ENCODE measurements at places on chromosomes 7 and 10. TPM values are rescaled to one million over a fixed set of nuclear protein-coding genes. Genes with fewer than 3 reads are reported as not detected.
A peak's percentile ranks its signal among the peaks of the same experiment; 100 is the strongest.

GRCh38 chr10:7412237-7412927 is 1.5 kb upstream of the SFMBT2 start:
- H3K4me3 ChIP-seq, result peak overlapping the region; percentile 85
- no peak overlapping the region for H3K27ac ChIP-seq
- DNase-seq, result no peak
- H3K36me3 ChIP-seq, result no peaks in the 10 kb centered on the region

DNA sequence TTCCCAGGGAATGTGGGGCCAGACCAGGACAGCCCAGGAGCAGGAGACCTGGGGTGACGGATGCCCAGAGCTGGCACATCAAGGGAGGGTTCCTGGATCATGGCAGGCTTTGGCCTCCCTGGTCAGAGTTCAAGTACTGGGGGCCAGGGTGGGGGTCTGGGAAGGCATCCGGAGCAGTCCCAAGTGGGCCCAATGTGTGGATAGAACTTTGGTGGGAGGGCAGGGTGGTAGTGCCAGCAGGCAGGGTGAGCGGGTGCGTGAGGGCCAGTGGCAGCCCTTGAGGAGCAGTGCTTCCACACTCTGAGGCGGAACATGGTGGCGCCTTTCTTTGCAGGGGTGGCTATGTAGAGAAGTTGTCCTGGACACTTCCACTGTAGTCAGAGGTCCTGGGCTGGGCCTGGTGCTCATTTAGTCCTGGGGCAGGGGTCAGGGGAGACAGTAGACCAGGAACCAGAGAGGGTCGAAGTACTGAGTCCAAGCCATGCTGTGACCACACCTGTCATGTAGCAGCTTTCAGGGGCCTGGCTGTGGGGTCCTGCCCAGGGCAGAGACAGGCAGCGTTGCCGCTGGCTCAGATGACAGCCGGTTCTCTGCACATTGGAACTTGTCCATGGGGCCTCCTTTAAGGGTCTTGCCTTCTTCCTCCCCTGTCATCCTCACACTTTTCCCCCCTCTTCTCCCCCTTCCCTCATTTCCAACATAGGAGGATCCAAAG is 22.2 kb upstream of the CSGALNACT2 start:
- no peaks in the 10 kb centered on the region for H3K36me3 ChIP-seq
- H3K27ac ChIP-seq, result no peak overlapping the region
- no peaks in the 10 kb centered on the region for H3K4me1 ChIP-seq
- no peaks in the 10 kb centered on the region for H3K27me3 ChIP-seq
- H3K4me3 ChIP-seq, result no peak overlapping the region
- no peak for DNase-seq

- no peaks in the 10 kb centered on the region for H3K36me3 ChIP-seq
- no peak overlapping the region for H3K27ac ChIP-seq
- no peaks in the 10 kb centered on the region for H3K27me3 ChIP-seq
- no peak for DNase-seq
- H3K4me1 ChIP-seq, result no peaks in the 10 kb centered on the region
Observed at GRCh38 chr10:128286762-128287500, 160.7 kb upstream of the MKI67 start.

GRCh38 chr7:141715018-141715417 is 6.9 kb downstream of the WEE2 start:
- H3K36me3 ChIP-seq, result no peaks in the 10 kb centered on the region
- H3K27ac ChIP-seq, result no peak overlapping the region
- no peaks in the 10 kb centered on the region for H3K4me1 ChIP-seq
- no peaks in the 10 kb centered on the region for H3K27me3 ChIP-seq

Gene SERPINE1
- total RNA-seq, result 542 TPM

Gene ATOH7
- not detected for total RNA-seq

GRCh38 chr10:81309041-81309552 is 565.9 kb upstream of the NRG3 start:
- H3K27ac ChIP-seq, result no peak overlapping the region
- no peak overlapping the region for H3K4me3 ChIP-seq
- no peaks in the 10 kb centered on the region for H3K27me3 ChIP-seq
- no peaks in the 10 kb centered on the region for H3K36me3 ChIP-seq
- DNase-seq, result no peak

Gene OPALIN
- total RNA-seq, result not detected

DNA sequence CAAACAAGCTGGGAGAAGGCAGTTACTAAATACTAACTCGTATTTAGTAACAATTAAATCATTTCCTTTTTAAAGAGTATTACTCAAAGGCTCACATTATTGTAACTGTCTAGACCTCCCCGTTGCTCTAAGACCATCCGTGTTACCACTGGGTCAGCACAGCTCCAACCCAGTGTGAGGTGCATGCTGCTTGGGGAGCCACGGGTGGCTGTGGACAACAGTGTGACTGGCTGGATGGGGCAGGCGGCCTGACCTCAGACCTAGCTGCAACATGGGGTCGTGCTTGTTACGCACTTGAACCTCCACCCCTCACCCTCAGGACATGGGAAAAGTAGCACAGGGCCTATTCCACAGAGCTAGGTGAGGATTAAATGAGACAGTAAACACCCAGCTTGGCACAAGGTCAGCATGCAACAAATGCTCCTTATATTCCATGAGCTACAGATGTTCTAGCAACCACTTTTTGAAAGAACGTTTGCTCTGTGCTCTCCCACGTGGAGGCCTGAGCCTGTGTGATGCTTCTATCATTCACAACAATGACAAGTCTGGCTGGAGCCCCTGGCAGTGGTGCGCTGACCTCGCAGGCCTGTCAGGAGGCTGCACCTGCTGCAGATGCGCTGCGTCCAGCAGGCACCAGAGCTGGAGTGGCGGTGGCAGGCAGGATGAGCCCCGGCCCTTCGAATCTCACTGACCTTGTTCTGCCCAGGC is 135.7 kb downstream of the PKD1L1 start:
- peaks cover 9% of the 10 kb centered on the region for H3K4me1 ChIP-seq
- H3K27me3 ChIP-seq, result no peaks in the 10 kb centered on the region
- H3K4me3 ChIP-seq, result no peak overlapping the region
- no peaks in the 10 kb centered on the region for H3K36me3 ChIP-seq
- no peak for DNase-seq

GRCh38 chr7:70210936-70211310 is 612.6 kb downstream of the AUTS2 start:
- no peaks in the 10 kb centered on the region for H3K4me1 ChIP-seq
- H3K27ac ChIP-seq, result no peak overlapping the region
- H3K36me3 ChIP-seq, result no peaks in the 10 kb centered on the region
- no peaks in the 10 kb centered on the region for H3K27me3 ChIP-seq

DNA sequence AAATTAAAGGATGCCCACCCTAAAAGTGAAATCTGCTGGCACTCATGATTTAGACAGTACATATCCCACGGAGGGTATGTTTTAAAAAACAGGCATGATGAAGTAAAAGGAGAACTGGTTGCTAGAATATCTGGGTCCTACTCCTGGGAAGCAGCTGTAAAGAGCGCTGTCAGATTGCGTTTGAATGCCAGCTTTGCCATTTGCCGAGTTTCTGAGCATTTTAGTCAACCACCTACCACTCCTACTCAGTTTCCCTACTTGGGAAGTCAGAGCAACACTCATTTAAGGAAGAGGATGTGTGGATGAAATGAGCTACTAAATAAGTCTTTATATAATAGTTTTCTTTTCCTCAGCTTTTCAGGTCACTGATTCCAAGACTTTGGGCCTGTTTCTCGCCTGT is 1.1 kb upstream of the UMAD1 start:
- H3K36me3 ChIP-seq, result no peaks in the 10 kb centered on the region
- DNase-seq, result no peak
- H3K4me3 ChIP-seq, result peak overlapping the region; percentile 91
- H3K4me1 ChIP-seq, result peaks cover 4% of the 10 kb centered on the region

DNA sequence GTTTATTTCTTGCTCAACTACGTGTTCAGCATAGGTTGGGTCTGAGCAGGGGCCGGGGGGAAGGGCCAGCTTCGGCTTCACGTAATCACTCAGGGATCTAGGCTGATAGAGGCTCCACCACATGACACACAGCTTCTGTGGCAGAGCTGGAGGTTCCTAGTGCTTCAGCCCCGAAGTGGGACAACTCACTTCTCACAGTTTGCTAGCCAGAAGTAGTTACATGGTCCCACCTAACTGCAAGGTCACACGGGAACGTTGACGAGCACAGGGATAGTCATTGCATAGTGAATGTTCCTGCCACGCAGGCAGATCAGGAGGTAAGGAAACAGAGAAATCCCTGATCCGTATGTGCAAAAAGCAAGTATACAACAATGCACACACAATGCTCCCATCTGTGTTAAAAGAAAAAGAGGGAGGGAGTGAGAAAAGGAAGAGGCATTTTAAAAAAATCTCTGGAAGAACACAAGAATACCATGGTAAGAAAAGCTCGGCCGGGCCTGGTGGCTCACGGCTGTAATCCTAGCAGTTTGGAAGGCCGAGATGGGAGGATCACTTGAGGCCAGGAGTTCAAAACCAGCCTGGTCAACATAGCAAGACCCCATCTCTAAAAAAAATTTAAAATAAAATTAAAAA is 16.9 kb downstream of the SMURF1 start:
- H3K36me3 ChIP-seq, result no peaks in the 10 kb centered on the region
- H3K4me3 ChIP-seq, result peak overlapping the region; percentile 43
- peaks cover 91% of the 10 kb centered on the region for H3K4me1 ChIP-seq
- H3K27ac ChIP-seq, result peak overlapping the region; percentile 75
- DNase-seq, result peak; percentile 8

- H3K4me1 ChIP-seq, result no peaks in the 10 kb centered on the region
- H3K4me3 ChIP-seq, result no peak overlapping the region
- no peaks in the 10 kb centered on the region for H3K27me3 ChIP-seq
- no peaks in the 10 kb centered on the region for H3K36me3 ChIP-seq
Observed at GRCh38 chr7:49926720-49927119, 153.3 kb downstream of the VWC2 start.

DNA sequence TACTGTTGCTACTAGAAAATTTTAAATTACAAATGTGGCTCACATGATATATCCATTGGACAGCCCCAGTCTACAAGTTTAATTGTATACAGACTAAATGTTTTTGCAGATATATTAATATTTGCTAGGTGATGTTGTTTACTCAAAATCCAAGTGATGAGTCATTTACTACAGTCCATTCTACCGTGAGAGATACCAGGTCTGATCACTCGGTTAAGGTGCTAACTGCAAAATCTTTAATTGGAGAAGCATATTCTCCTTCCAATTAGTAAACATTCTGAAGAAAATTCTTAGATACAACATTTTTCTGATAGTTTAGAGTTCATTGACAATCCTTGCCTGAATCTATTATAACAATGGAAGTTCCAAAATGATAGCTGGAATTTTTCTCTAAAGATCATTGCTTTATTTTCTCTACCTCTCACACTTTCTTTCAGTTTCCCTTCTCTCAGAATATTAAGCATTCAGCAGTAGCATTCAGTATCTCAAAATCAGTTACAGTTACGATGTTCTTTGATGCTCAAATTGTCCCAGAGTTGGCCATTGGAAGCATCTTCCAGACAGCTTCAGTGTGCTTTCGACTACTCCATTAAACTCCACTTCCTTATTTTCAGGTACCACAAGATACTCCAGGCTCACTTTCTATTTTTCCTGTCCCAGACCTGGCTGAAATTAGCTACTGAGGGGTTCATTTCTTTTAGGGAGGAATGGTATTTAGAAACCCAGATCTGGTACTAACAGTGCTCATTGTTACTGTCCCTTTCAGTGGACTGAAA is 2.3 kb downstream of the ABCB1 start:
- H3K36me3 ChIP-seq, result no peaks in the 10 kb centered on the region
- H3K27ac ChIP-seq, result no peak overlapping the region
- no peaks in the 10 kb centered on the region for H3K27me3 ChIP-seq
- H3K4me3 ChIP-seq, result no peak overlapping the region
- H3K4me1 ChIP-seq, result no peaks in the 10 kb centered on the region

- H3K27me3 ChIP-seq, result no peaks in the 10 kb centered on the region
- no peaks in the 10 kb centered on the region for H3K36me3 ChIP-seq
- H3K4me1 ChIP-seq, result no peaks in the 10 kb centered on the region
- H3K27ac ChIP-seq, result no peak overlapping the region
Observed at GRCh38 chr7:132560825-132561529, 15.3 kb downstream of the PLXNA4 start.

DNA sequence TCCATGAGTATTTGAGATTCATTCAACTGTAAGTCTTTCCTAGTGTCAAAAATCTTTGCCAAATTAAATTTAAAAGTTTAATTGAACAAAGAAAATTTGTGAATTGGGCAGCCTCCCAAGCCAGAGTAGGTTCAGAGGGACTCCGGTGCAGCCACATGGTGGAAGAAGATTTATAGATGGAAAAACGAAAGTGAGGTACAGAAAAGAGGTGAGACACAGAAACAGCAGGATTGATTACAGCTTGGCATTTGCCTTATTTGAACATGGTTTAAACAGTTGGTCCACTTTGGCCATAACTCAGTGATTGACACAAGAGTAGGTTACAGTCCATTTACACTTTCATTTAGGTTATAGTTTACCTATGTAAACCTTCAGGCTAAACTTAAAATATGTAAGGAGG is 465.8 kb downstream of the ARL4A start:
- no peak overlapping the region for H3K27ac ChIP-seq
- no peaks in the 10 kb centered on the region for H3K36me3 ChIP-seq
- DNase-seq, result no peak
- H3K4me3 ChIP-seq, result no peak overlapping the region

Gene GLI3
- total RNA-seq, result 3.4 TPM

GRCh38 chr10:52673468-52673867 is 99.1 kb downstream of the MBL2 start:
- no peaks in the 10 kb centered on the region for H3K27me3 ChIP-seq
- no peaks in the 10 kb centered on the region for H3K4me1 ChIP-seq
- no peaks in the 10 kb centered on the region for H3K36me3 ChIP-seq
- DNase-seq, result no peak
- H3K4me3 ChIP-seq, result no peak overlapping the region

DNA sequence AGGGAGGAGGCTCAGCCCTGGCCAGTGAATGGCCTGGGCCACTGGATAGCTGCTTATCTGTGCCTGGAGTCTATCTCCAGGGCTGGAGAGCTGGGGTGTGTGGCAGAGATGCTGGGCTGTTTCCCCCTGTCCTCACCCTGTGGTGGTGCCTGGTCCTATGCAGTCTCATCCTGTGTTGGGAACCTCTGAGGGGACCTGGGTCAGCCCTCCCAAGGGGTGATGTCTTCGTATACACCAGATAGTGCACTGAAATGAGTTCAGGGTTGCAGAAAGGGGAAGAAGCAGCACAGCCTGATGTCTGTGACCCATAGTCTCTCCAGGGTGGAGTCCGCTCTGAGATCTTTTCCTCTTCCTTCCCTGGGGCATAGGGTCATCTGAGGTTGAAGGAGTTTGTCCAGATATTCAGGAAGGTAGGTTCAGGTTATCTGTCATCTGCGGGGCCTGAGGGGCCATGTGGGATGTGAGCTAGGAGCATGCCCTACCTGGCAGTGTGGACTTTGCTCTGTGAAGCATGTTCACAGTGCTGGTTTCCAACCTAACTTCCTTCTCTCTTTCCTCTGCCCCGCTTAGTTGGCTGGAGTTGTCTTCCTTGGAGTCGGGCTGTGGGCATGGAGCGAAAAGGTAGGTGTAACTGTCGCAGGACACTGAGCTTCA is 33.4 kb upstream of the SH2D4B start:
- peaks cover 30% of the 10 kb centered on the region for H3K4me1 ChIP-seq
- peak overlapping the region; percentile 52 for H3K27ac ChIP-seq
- no peaks in the 10 kb centered on the region for H3K27me3 ChIP-seq
- no peak overlapping the region for H3K4me3 ChIP-seq
- H3K36me3 ChIP-seq, result peaks cover 5% of the 10 kb centered on the region

Gene H2BK1
- not detected for total RNA-seq

GRCh38 chr10:65550761-65551160 is 1375.1 kb upstream of the LRRTM3 start:
- no peak for DNase-seq
- no peaks in the 10 kb centered on the region for H3K36me3 ChIP-seq
- no peak overlapping the region for H3K4me3 ChIP-seq

GRCh38 chr10:29011516-29011915 is 277.4 kb upstream of the LYZL1 start:
- H3K27ac ChIP-seq, result no peak overlapping the region
- no peaks in the 10 kb centered on the region for H3K36me3 ChIP-seq

All from thoracic aorta (tissue), 2 donors.